Activated CD8-positive, alpha-beta memory T cell treated with anti-CD3 and anti-CD28 coated beads for 1 hour (primary cell): ENCODE measurements at places on chromosomes 4 and X.
A peak's percentile ranks its signal among the peaks of the same experiment; 100 is the strongest.

DNA sequence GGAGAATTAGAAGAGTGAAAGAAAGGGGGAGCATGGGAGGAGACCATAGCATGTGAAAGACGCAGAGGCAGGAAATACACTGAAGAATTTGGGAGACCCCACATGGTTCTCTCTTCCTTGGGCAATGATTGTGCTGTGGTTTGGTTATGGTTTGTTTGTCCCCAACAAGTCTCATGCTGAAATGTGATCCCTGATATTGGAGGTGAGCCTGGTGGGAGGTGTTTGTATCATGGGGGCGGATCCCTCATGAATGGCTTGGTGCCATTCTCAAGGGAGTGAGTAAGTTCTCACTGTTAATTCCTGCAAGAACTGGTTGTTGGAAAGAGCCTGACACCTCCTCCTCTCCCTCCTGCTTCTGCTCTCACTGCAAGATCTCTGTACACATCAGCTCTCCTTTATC lies 78.6 kb upstream of the RAI2 start:
- no peak for DNase-seq

DNA sequence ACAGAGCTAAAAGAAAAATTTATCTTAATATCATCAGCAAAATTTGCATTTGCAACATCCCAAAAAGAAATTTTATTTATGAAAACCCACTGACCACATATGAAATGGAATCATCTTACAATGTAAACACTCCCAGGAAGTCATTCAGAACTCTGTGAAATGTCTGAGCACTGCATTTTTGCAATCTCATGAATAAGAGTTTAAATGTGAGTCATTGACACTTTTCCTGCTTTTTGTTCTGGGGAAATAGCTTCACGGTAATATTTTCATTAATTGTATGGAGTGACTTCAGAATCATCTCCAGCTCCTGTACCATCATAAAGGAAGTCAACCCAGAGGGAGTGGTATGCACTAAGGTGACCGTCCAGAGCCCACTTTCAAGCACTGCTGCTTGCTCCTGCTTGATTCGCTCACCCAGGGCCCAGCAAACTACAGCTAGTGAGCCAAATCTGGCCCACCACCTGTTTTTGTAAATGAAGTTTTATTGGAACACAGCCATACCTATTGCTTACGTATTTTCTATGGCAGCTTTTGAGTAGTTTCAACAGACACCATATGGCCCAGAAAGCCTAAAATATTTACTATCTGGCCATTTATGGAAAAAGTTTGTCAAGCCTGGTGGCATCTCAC lies 17.2 kb downstream of the EDNRA start:
- no peak for DNase-seq

DNA sequence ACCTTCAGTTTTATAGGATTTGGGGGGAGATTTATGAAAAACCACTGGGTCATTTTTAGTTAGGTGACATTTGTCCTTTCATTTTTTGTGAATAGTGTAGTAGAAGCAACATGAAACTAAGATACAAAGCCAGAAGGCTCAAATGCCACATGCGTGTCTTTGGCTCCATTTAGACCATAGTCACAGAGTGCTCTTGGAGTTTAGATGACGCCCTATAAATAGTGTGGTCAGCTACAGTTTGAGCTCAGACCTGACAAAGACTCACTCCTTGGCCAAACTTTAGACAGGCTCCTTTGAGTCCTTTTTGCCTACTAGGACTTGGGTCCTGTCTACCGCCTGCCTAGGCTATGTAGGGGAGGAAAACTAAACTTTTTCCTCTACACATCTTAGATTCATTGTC lies 16.8 kb upstream of the PAGE1 start:
- DNase-seq, result no peak

- no peak for DNase-seq
These were observed 227.7 kb downstream of the DLG3 start for GRCh38 chrX:70672326-70672725.

DNA sequence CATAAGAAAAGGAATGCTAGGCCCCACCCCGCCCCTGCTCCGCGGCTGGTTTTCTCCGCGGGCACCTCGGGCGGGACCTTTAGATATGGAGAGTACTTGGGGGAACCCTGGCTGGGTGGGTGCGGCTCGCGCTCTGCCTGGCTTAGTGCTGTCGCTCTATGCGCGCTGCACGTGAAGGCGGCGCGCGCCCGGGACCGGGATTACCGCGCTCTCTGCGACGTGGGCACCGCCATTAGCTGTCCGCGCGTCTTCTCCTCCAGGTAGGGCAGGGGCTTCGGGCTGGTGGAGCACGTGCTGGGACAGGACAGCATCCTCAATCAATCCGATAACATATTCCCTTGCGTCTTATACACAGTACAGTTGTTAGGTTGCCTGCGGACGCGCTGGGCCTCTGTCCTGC lies 56.0 kb downstream of the MAGEB10 start:
- no peak for DNase-seq

GRCh38 chrX:47831788-47832187 lies 4.9 kb upstream of the ZNF81 start:
- DNase-seq, result peak; percentile 29

GRCh38 chr4:137794764-137795254 lies 262.5 kb upstream of the PCDH18 start:
- DNase-seq, result no peak
